ENCODE measurements at places on chromosomes 5 and 9.
A peak's percentile ranks its signal among the peaks of the same experiment; 100 is the strongest.

GRCh38 chr9:104177003-104177611 lies 83.0 kb downstream of the SMC2 start:
- peak; percentile 23 for DNase-seq

- no peak for DNase-seq
These were observed 58.4 kb downstream of the RANBP17 start for GRCh38 chr5:170920196-170920595.

- no peak for DNase-seq
These were observed 257.7 kb upstream of the KLF9 start for GRCh38 chr9:70672161-70672649.

DNA sequence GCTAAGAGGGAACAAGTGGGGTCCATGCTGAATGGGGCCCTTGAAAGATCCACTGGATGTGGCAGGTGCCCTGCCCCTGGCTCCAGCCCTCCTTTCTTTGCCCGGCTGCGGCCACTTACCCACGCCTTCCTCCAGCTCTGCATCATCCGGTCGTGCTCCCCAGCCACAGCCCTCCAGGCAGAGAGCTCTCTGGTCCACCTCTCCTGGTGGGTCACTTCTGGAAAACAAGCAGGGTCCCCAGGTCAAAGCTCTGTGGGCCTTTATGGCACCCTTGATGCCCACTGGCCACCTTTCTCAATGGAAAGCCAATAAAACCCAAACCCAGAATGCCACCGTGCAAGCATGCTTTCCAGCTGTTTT lies 45.0 kb downstream of the SECISBP2 start:
- no peak for DNase-seq

DNA sequence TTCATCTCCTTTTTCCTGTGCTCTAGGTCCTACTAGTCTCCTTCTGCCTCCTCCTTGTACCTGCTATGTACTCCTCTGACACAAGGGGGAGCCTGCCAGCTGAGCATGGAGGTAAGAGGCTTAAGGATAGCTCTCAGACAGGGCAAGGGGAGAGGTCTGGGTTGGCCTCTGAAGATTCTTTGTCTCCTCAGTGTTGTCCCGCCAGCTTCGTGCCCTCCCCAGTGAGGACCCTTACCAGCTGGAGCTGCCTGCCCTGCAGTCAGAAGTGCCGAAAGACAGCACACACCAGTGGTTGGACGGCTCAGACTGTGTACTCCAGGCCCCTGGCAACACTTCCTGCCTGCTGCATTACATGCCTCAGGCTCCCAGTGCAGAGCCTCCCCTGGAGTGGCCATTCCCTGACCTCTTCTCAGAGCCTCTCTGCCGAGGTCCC lies 3.8 kb downstream of the CREB3 start:
- DNase-seq, result peak; percentile 85

DNA sequence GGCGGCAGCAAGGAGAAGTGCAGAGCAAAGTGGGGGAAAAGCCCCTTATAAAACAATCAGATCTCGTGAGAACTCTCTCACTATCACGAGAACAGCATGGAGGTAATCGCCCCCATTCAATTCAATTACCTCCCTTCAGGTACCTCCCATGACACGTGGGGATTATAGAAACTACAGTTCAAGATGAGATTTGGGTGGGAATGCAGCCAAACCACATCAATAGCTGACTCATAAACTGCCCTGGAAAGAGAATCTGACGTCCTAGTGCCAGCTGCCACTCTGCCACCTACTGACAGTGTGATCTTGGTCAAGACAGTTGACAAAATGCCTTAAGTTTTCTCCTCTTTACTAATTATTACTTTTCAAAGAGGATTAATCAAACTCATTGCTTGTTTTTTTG lies 128.3 kb downstream of the GPBP1 start:
- peak; percentile 67 for DNase-seq

- DNase-seq, result no peak
These were observed 95.5 kb downstream of the PAX5 start for GRCh38 chr9:36938617-36939016.

- no peak for DNase-seq
These were observed 154.8 kb downstream of the SEMA5A start for GRCh38 chr5:9391080-9391479.

- DNase-seq, result peak; percentile 93
These were observed 1.3 kb upstream of the NFIB start for GRCh38 chr9:14314929-14315874.

DNA sequence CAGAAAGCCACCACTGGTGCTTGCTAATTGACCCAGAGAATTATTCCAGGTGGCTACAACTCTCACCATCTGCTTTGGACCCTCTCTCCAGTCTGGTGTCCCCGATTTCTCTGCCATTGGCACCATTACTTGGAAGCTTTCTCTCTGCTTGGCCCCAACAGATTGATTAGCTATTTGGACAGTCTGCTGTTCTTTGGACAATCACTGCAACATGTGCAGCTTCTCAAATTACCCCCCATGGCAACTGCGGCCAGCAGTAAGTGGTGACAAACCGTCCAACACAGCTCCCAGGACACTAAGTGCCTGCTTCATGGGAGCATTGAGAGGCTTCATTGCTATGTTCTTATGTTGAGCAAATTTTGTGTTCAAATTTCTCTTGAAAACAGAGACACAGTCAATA lies 309.8 kb downstream of the TAF11L14 start:
- DNase-seq, result no peak

GRCh38 chr9:1173211-1173610 lies 123.1 kb downstream of the DMRT2 start:
- no peak for DNase-seq

GRCh38 chr9:116081435-116082115 lies 72.0 kb upstream of the PAPPA start:
- no peak for DNase-seq

GRCh38 chr5:67502951-67503350 lies 306.4 kb upstream of the CD180 start:
- no peak for DNase-seq

DNA sequence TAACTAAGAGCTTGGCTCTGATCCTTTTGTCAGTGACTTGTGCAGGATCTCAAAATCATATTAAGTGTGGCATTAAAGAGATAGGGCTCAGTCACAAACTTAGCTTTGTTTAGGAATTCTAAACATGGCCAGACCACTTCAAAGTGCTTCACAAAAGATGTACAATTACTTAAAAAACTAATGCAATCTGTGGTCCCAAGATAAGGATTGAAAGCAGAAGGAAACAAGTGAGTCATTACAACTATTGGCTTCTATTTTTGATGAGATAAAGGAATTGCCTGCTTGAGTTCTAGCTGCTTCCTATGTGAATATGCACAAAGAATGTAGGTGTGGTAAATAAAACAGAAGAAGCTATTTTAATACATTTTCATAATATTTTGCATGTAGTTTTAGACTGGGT lies 44.9 kb upstream of the SLC12A2 start:
- DNase-seq, result peak; percentile 87

GRCh38 chr5:73968729-73969128 lies 342.7 kb downstream of the ARHGEF28 start:
- no peak for DNase-seq

- no peak for DNase-seq
These were observed 60.5 kb downstream of the DAP start for GRCh38 chr5:10700516-10700915.

DNA sequence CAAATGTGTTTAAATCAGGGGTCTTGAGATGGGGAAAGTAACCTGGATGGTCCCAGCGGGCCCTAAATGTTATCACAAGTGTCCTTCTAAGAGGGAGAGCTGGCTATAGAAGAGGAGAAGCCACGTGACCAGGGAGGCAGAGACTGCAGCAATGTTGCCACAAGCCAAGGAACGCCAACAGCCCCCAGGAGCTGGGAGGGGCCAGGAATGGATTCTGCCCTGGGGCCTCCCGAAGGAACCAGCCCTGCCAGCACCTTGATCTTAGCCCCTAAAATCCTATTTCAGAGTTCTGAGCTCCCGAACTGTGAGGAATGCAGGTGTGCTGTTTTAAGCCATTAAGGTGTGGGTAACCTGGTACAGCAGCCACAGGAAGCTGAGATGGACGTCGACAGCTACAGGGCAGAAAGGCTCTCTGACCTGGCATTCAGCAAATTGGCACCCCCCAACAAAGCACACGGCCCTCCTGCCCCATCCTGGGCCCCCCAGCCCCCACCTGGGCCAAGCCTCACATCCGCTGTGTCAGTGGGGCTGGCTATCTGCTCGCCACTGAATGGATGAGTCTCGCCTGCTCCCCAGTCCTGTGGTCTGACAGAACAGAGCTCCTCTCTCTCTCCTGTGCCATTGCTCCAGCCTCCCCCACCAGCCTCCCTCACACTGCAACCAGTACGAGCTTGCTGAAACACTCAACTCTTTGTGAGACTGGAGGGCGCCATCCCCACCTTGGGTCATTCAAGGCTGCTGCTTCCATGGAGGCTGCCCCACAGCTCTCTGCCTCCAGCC lies 78.8 kb downstream of the ADAMTS2 start:
- no peak for DNase-seq

DNA sequence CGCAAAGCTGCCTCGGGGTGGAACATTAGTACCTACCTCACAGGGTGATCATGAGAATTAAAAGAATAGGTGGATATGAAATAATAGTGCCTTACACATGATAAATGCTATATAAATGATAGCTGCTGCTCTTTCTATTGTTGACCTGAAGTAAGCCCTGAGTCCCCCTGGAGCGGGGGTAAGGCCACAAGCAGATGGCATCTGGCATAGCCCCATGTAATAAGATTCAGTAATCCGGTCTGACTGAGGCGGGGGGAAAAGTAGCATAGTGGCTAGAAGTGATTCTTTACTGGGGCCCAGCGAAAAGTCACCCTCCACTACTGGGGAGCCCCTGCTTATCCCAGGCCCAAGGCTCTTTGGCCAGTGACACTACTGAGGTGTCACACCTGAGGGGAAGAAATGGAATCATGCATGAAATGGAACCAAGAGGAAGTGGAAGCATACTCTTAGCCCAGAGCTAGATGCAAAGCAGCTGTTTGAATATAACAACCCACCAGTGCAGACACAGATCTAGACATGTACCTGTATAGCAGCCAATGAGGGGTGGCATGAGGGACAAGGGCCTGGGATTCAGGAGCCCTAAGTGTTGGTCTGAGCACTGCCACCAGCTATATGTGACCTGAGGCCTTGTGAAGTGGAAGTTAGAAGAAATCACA lies 16.1 kb upstream of the FGFR4 start:
- DNase-seq, result no peak

DNA sequence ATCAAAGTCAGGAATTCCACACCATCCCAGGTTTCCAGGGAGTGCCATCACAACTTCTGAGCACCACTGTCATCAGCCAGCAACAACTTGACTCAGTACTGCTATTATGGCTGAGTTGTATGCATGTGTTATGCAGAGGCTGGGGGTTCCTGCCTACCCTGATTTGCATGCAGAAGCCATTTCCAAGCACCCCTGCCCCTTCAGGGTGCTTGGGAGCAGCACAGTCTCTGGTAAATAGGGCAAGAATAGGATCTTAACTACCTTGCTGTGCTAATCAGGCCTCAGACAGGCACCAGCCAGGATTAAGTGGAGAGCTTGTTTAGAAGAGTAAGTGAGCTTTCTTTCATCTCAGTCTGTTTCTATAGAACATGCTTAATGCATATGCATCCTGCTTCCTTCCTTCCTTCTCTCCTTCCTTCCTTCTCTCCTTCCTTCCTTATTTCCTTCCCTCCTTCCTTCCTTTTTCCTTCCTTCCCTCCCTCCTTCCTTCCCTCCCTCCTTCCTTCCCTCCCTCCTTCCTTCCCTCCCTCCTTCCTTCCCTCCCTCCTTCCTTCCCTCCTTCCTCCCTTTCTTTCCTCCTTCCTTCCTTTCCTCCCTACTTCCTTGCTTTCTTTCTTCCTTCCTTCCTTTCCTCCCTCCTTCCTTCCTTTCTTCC lies 175.7 kb downstream of the FRMD3 start:
- DNase-seq, result no peak

DNA sequence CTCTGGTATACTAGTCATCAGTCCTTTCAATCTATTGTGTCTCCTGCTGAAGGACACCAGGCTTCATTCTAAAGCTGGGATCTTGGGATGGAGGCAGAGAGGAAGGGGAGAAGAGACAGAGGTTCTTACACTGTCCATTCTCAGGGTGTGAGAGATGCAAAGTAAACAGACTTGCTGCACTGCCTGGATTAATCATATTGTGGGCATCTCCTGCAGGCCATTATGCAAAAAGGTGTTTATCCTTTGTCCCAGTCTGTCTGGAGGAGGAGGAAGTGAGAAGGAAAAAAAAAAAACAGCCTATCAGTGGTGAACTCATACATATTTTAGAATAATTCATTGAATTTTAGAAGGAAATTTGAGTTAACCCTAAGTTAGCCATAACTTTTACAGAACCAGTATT lies 92.9 kb upstream of the TNPO1 start:
- DNase-seq, result no peak

- DNase-seq, result no peak
These were observed 175.3 kb upstream of the ZNF608 start for GRCh38 chr5:124921694-124922093.

GRCh38 chr9:131800843-131801242 lies 61.0 kb upstream of the RAPGEF1 start:
- no peak for DNase-seq

DNA sequence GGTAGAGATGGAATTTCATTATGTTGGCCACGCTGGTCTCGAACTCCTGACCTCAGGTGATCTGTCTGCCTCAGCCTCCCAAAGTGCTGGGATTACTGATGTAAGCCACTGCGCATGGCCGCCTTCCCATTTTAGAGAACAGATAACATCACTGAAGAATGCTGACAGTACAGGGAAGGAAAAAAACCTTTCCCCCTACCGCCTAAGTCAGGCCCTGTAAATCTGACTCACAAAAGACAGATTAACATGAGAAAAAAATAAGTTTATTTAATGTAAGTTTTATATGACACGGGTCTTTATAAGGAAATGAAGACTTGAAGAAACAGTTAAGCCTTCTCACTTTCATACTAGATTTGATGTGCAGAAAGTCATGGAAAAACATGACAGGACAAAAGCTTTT lies 227.2 kb upstream of the ZNF608 start:
- peak; percentile 22 for DNase-seq

- DNase-seq, result no peak
These were observed 21.6 kb downstream of the UBAC1 start for GRCh38 chr9:135939351-135940265.

DNA sequence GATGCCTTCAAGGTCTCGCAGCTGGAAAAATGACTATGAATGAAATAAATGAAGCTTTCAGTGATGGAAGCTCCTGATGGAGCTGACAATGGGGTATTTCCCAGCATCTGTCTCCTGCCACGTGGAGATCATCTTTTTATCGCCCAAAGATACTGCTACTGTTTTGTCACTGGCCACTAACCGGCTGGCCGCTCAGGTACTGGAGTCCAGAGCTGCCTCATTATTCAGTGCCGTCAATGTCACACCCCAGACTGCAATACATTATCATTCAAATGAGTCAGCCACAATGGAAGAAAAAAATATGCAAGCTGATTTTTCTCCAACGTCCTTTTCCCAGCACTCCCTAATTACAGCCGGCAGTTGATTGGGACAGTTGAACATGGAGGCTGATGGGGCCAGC lies 280.4 kb downstream of the ZSWIM6 start:
- no peak for DNase-seq

DNA sequence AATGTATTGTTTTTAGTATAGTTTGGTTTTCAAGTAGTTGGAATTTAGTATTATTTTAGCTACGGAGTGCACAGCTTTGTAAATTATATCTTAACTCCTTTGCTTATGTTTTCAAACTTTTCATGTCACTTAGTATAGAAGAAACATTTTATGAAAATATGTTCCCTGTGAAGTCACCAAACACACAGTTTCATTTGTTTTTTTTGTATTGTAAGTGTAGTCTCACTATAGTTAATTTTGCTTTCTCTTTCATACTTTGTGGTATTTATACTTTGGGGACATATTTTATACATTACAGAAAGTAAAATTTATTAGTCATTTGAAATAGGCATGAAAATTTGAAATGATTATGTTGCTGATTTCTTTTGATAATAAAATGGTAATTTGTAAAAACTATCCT lies 5.0 kb downstream of the CHSY3 start:
- no peak for DNase-seq

GRCh38 chr5:27316271-27316650 lies 277.9 kb upstream of the CDH9 start:
- peak; percentile 81 for DNase-seq

All from iris pigment epithelial cell (primary cell).